HTR-8/SVneo (cell line): ENCODE measurements at places on chromosomes 2 and 18.
A peak's percentile ranks its signal among the peaks of the same experiment; 100 is the strongest.

DNA sequence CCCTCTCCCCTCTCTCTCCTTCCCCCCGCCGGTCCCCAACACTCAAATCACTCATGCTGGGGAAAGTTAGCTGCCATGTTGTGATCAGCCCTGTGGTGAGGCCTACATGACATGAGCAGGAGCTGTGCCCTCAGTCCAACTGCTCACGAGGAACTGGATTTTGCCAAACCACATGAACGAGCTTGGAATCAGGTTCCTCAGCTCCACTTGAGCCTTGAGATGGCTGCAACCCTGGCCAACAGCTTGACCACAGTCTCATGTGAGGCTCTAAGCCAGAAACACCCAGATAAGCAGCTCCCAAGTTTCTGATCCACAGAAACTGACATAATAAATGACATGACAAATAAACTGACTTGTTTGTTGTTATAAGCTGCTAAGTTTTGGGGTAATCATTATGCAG lies 38.4 kb downstream of the ARL4C start:
- no peak for DNase-seq

DNA sequence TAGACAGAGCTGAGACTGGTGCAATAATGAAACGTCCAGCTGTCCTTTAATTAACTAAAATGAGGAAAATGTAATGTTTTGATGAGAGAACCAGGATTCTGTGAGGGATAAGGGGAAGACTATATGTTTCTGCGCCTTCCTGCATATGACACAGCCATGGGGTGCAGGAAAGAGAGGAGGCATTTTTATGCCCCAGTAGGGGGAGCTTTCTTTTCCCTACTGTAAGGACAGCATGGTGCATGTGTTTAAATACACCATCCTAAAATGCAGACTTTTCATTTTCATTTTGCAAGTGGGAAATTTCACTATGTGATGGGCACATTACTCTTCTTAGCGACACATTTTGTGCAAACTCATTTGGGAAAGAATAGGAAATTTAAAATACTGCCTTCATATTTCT lies 446.1 kb downstream of the ARHGAP15 start:
- no peak for DNase-seq

DNA sequence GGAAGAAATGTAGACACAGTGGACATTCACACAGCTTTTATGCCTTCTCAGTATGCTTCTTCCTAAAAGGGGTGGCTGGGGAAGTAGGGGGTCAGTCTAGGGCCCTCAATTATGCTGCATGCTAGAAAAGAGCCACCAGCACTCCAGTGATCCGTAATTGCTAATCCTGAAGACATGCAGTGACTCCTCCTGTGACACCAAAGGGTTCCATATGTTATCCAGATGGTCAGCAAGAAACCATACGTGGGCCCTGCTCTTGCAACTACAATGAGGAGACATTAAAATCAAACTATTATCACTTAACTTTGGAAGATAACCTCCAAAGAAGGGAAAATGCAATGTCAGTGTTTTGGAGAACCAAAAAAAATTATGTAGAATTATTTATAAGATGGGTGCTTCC lies 143.4 kb upstream of the LYPD1 start:
- DNase-seq: no peak

- DNase-seq: no peak
These were observed 5.7 kb downstream of the LCT start for GRCh38 chr2:135831180-135831812.

DNA sequence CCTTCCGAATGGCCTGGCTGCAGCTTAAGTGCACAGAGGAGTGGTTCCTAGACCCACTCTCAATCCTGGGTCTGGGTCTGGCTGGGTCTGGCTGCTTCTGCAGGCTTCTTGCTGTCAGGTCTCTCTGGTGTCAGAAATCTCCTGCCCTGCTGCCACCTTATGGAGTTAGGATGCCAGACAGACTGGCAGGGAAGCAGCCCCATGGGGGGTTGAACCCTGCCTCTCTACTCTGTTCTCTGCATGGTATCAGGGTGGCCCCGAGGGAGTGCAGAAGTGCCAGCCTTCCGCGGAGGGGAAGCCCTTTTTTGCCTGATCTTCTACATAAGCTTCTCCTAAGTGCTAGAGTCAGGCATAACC lies 89.4 kb downstream of the ZCCHC2 start:
- DNase-seq: no peak

GRCh38 chr2:159775021-159775420 lies 23.0 kb downstream of the CD302 start:
- DNase-seq: no peak

GRCh38 chr2:44010266-44010665 lies 14.5 kb upstream of the LRPPRC start:
- DNase-seq: no peak

GRCh38 chr2:33238111-33238510 lies 238.3 kb upstream of the RASGRP3 start:
- DNase-seq: no peak

DNA sequence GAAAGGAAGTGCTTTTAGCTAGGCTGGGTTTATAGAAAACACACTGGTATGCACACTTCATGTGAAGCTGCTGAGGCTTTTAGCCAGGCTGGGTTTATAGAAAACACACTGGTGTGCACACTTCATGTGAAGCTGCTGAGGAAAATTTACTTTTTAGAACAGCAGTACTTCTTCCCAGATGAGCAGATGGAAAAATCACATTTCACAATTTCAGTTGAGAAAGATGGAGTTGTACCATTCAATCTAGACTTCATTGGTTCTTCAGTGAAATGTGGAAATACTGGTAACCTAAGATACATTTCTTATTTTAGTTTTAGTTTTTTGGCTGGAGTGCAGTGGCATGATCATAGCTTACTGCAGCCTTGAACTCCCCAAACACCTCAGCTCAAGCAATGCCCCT lies 11.1 kb downstream of the SNTG2 start:
- no peak for DNase-seq

DNA sequence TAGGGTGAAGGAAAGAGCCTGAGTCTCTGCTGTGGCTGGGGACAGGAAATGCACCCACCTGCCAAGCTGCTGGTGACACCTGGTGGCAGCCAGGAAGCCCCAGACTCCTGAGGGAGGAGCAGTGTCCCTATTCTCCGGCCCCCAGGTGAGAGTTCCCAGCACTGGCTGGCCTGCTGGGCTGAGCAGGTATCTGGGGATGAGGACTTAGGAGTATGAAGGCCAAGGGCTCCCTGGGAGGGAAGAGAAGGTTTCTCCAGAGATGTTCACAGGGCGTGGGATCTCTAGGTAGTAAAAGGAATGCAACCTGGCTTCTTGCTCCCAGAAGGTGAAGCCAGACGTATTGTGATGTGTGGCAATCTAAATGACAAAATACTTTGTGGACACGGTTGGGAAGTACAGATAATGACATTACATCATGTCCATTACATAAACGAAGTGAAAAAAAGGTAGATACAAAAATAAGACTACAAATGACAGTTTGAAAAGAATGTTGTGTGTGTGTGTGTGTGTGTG lies 75.8 kb upstream of the SLC1A4 start:
- DNase-seq: no peak

GRCh38 chr2:37590119-37590571 lies 81.3 kb downstream of the CDC42EP3 start:
- DNase-seq: peak; percentile 75

DNA sequence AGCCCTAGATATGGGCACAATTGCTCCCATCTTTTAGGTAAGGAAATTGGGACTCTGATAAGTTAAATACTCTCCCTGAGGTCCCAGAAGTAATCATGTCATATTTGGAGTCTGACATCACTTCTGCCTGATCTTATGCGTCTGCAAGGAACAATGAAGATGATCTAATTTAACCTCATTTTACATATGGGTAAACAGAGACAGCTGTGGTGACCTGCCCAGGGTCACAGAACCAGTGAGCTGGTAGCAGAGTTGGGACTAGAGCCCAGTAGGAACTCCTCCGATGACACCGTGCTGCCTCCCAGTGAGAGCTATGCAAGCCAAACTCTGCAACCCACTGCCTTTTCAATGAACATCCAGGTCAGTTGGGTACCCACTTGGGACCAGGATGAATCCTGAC lies 17.8 kb downstream of the CTAGE1 start:
- no peak for DNase-seq

GRCh38 chr2:68756178-68756577 lies 21.6 kb downstream of the ARHGAP25 start:
- DNase-seq: no peak

DNA sequence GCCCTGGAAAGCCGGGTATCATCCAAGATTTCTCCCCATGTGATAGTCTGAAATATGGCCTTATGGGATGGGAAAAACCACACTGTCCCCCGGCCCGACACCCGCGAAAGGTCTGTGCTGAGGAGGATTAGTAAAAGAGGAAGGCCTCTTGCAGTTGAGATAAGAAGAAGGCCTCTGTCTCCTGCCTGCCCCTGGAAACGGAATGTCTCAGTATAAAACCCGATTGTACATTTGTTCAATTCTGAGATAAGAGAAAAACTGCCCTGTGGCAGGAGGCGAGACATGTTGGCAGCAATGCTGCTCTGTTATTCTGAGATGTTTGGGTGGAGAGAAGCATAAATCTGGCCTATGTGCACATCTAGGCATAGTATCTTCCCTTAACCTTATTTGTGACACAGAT lies 26.8 kb downstream of the RUFY4 start:
- no peak for DNase-seq

- DNase-seq: no peak
These were observed 219.4 kb downstream of the TMEM163 start for GRCh38 chr2:134499307-134499926.

DNA sequence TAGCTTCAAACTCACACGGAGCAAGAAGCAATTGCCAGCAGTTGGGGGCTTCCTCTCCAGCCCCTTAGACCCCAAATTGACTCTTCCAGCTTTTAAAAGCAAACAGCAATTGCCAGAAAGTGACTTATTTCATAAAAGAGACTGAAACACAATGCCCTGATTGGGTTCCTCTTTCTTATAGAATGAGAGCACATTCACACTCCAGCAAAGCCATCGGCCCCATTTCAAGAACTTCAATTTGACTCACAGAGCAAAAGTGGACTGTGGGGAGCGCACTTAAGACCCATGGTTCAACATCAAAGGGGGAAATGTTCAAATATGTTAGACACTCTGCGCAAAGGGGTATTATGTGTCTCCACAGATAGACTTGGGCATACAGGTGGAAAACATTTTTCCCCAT lies 484.7 kb downstream of the BCL11A start:
- no peak for DNase-seq

GRCh38 chr18:55124078-55124763 lies 165.0 kb upstream of the CCDC68 start:
- DNase-seq: no peak

- DNase-seq: no peak
These were observed 49.7 kb upstream of the TFCP2L1 start for GRCh38 chr2:121334581-121335293.

- no peak for DNase-seq
These were observed 1469.6 kb upstream of the NXPH2 start for GRCh38 chr2:140249821-140250220.

DNA sequence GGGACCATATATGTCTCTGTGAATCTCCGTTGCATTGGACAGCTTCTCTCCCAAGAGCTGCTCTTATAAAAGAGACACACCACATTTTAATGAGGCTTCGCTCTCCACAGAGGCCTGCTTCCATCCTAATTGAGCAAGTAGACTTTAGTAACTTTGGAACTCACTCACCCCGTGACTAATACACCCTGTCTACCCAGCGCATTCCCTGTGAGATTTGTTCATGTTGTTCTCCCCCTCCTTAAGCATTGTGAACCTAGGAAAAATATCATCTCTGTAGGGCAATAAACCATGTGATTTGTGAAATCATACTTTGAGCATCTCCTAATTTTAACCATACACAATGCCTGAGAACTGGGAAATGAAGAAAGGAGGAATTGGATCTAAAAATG lies 56.9 kb downstream of the MCFD2 start:
- no peak for DNase-seq

DNA sequence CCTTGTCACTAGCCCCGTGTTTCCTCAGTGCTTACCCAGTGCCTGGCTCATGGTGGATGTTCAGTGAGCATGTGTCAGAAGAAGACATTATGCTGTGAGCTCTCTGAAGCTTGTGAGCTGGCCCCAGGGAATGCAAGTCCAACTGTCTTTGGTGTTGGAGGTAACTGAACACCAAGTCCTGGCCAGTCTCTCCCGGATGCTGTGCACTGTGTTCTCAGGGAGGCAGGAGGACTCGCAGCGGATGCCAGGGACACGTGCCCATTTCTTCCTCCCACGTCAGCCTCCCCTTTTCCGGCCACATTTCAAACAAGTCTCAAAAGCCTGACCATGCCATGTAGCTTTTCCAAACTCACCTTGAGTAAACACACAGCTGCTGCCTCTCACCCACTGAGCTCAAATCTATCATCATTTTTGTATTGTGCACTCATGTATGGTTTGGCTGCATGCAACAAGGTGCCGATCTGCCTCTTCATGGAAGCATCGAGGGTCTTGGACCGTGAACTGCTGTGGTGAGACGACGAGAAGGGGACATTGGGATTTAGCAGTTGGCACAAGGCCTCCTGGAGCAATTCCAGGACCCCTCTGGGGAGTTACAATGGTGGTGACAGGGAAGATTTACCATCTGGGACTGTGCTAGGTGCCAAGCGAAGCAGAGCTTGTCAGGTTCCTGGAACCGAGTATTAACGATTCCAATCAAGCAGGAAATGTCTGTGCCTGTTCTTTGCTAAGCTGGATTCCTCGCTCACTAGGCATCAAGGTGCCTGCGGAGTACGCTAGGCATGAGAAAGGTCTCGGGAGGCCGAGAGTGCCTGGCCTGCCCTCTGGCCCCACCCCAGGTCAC lies 44.4 kb upstream of the MGAT4A start:
- no peak for DNase-seq

- no peak for DNase-seq
These were observed 555.8 kb upstream of the SALL3 start for GRCh38 chr18:78423811-78424210.

DNA sequence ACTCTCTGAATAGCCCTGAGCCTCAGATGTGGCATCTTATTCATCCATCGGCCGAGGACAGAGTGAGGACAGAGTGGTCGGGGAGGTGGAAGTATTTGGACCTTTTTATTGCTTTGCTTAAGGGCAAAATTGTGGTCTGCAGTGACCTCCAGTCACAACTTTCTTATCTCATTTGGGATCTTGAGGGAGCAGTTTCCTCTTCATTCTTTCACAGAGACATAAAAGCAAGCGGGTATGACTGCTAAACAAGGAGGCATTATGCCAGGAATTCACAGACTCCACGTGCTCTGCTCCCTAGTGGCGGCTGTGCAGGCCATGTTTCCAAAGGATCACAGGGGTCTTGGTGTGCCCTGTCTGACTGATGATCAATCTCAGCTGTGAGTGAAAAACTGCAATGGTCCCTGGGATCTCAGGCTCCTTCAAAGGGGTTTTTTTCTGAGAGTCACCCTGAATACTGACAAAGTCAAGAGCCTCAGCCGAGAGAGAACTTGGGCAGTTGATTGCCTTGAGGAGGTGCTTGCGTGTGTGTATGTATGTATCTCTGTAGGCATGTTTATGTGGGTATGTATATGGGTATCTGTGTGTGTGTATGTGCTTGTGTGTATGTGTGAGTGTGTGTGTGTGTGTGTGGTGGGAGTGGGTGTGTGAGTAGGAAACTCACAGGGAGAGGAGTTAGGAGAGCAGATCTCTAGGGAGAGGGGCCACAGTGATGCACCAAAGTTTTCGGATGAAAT lies 47.7 kb downstream of the RAPGEF4 start:
- DNase-seq: peak; percentile 76

GRCh38 chr2:161681046-161681445 lies 56.8 kb downstream of the SLC4A10 start:
- DNase-seq: no peak
